ENCODE measurements at places on chromosomes 6 and 20.

DNA sequence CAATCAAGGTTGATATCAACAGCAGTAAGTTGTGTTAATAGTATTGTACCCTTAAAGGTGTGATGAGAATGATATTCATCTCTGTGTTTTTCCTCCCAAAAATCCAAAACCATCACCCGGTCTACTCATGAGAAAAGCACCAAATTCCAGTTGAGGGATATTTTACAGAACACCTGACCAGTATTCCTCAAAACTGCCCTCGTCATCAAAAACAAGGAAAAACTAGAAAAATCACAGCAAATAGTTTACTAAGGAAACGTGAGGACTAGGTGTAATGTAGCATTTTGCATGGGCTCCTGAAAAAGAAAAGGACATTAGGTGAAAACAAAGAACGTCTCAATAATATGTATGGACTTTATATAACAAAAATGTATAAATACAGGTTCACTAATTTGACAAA is 394.4 kb upstream of the NRSN1 start:
- DNase-seq: no peak

- no peak for DNase-seq
These were observed 142.9 kb downstream of the MTHFD1L start for GRCh38 chr6:151008425-151008824.

- DNase-seq: no peak
These were observed at the start of gene ADA for GRCh38 chr20:44651684-44652423. Gene ADA (minus strand): TSS chr20:44651699. CDS start chr20:44651607, 92 bp downstream.

DNA sequence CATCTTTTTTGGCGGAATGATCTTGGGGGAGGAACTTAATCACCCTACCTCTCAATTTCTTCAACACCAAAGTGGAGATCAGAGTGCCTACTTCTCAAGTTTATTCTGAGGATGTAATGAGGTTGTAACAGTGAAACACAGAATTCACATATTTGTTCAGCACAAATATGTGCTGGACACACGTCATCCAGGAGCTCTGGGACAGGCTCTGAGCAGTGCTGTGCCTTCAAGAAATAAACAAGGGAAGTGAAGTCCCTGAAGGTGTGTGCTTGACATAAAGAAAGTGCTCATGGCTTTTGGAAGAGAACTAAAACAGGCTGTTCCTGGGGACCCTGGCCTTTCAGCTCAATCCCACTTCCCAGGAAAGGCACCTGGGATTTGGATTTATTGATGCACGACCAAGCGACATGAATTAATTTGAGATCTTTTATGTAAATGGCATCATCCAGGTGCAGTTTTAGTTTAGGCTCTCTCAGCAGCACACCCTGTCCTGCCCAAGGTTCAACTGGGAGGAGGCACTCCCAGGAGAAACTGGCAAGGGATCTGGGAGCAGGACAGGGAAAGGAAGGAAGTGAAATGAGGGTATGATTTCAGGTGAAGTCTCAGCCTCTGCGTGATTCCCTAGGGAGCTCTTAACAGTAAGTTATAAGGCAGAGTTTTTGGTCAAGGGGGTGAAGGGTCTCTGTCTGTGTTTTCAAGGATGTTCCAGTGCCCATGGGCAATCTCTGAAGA is 211.0 kb downstream of the FOXA2 start:
- no peak for DNase-seq

- DNase-seq: no peak
These were observed 23.2 kb upstream of the DAAM2 start for GRCh38 chr6:39769012-39769411.

DNA sequence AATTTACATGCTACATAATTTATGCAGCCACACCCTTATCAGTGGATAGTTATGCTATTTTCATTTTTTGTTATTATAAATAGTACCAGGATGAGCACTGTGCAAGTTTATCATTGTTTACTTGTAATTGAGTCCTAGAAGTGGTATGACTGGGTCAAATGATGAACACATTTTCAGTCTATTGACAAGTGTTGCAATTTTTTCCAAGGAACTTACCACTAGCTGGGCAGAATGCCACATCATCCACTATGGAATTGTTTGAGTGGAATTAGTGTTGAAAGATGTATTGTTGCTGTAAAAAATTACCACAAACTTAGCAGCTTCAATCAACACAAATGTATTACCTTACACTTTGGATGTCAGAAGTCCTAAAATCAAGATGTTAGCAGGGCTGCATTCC is 38.1 kb upstream of the OPN5 start:
- no peak for DNase-seq

DNA sequence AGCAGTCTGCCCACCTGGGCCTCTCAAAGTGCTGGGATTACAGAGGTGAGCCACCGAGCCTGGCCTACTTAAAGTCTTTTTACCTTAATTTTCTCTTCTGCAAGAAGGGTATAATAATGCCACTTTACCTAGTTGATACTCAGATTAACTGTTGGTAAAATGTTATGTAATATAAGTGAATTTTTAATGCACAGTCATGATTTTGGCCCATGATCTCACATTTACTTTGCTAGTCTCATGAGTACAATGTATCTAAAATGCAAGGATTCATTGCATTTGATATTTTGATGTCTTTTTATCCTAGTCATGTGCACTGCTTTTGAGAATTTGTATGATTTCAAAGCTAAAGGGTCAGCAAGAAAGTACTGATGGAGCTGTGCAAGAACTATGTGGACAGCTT is 13.1 kb downstream of the DNAH8 start:
- DNase-seq: no peak

GRCh38 chr20:22825076-22825475 is 210.0 kb upstream of the SSTR4 start:
- no peak for DNase-seq

- DNase-seq: no peak
These were observed 549.5 kb upstream of the JARID2 start for GRCh38 chr6:14696367-14696766.

GRCh38 chr6:109118871-109119354 is 23.6 kb downstream of the CEP57L1 start:
- DNase-seq: no peak

DNA sequence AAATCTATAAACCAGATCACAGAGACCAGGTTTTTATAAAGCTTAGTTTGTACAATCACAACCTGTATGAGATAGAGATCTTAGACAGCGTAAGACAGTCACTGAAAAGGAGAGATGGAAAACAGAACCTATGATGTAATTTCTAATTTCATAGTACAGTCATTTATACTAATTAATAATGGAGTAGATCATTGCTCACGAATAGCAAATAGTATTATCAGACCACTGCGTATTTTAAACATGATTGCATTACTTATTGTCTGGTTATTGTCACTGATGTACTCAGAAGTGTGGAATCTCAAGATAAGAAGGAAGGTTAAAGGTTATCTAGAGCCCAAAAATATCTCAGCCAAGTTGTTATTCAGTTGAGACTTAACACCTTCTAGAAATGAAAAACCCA is 115.6 kb downstream of the KHDC1L start:
- DNase-seq: no peak

GRCh38 chr6:132513831-132514545 is 1.1 kb upstream of the STX7 start:
- no peak for DNase-seq

- no peak for DNase-seq
These were observed 58.3 kb upstream of the CARMIL1 start for GRCh38 chr6:25220857-25221256.

- no peak for DNase-seq
These were observed 82.0 kb upstream of the EDN1 start for GRCh38 chr6:12208190-12208589.

- DNase-seq: no peak
These were observed 562 bp downstream of the TRIM39 start for GRCh38 chr6:30327232-30327746.

DNA sequence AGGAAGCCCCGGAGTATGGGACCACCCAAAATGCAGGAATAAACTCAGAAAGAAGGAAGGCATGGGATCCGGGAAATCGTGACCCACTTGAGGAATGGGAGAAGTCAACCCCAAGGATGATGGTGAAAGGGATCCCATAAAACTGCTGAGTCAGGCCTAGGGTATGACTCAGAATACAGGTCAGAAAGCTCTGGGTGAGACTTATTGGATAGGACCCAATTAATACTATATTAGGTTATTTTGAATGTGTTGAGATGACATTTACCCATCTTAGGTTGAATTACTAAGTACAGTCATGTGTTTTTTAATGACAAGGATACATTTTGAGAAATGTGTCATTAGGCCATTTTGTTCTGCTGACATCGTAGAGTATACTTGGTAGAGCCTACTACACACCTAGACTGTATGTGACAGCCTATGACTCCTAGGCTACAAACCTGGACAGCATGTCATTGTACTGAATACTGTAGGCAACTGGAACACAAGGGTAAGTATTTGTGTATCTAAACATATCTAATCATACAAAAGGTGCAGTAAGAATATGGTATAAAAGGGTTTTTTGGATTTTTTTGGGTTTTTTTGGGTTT is 17.1 kb upstream of the HIVEP1 start:
- no peak for DNase-seq

- no peak for DNase-seq
These were observed 21.1 kb upstream of the AIG1 start for GRCh38 chr6:143039548-143039947.

- no peak for DNase-seq
These were observed 121.1 kb downstream of the PLEKHG1 start for GRCh38 chr6:150720774-150721233.

- no peak for DNase-seq
These were observed 137.4 kb downstream of the TFAP2C start for GRCh38 chr20:56766528-56766927.

DNA sequence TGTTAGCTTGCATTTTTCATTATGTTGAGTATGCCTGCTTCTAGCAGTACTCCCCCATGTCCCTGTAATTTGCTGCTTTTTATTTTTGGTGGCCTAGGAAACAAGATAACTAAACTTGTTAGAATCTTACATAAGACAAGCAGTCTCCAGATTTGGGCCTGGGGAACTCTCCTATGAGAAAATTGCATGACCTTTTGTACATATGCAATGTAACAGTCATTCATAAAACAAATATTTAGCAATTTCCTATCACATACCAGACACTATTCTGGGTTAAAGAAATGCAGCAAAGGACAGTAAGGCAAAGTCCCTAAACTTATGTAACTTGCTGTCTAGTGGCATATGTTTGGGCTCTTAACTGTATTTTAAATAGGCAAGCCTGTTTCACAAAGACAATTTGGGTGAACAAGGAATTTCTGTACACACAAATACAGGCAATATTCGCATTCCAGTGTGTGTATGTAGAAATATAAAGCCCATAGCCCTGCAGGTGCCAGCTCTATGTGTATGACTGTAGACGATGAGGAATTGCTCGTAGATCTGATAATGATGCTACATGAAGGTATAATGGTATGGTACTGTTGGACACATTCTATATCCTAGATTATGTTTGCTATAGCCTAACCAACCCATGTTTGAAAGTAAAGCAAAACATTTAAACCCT is 305.2 kb upstream of the CITED2 start:
- no peak for DNase-seq

GRCh38 chr20:36573103-36573797 is at the start of gene TGIF2:
Gene TGIF2 (plus strand): TSS chr20:36573597. CDS start chr20:36578775, 5,178 bp downstream.
- DNase-seq: peak; percentile 88

- DNase-seq: no peak
These were observed 118.1 kb downstream of the VEGFA start for GRCh38 chr6:43887906-43888683.

DNA sequence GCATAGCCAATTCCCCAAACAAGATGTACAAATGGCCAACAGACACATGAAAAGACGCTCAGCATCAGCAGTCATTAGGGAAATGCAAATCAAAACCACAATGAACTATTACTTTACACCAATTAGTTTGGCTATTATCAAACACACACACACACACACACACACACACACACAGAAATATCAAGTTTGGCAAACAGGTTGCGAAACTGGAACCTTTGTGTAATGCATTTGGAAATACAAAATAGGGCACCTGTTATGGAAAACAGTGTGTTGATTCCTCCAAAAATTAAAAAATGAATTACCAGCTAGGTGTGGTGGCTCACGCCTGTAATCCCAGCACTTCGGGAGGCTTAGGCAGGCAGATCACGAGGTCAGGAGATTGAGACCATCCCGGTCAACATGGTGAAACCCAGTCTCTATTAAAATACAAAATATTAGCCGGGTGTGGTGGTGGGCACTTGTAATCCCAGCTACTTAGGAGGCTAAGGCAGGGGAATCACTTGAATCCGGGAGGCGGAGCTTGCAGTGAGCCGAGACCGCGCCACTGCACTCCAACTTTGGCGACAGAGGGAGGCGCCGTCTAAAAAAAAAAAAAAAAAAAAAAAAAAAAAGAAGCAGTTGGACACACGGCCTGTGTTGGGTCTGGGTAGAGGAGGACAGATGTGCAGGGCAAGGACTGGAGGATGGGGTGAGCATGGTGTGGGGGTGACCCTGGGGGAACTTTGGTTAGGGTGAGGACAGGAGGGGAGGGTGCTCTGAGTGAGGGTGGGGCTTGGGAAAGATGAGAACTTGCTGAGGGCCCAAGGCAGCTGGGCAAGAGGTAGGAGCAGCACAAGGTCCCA is 23.8 kb downstream of the HLA-F start:
- no peak for DNase-seq

DNA sequence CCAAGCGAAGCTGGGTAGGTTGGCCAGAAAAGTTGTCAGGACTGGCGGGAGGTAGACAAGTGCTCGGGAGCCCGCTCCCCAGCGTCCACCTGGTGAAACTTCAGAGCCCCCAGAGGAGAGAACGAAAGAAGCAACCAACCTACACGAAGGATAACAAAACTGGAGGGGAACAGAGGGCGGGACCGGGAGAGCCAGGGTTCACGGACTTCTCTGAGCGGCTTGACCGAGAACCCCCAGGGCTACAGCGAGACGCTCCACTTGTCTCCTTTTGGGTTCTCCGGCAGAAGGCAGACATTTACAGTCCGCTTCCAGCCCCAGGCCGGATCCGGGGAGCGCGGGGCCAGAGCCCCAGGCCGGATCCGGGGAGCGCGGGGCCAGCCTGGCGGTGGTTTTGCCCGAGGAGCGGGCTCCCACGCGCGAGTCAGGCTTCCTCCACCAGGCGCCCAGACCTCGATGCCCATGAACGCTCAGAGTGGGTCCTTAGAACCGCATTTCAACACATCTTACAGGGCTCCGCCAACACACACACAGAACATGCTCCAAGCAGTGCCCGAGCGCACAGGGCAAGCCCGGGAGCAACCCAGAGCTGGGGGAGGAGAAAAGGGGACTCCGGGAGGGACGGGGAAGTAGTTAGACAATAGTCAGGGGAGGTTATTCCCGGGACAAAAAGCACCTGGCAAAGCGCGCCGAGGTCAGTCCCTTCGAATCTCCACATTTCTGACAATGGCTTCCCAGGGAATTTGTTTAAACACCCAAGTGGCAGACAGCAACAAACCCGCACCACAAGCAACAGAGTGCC is 1.1 kb downstream of the PTPRK start:
- DNase-seq: no peak

GRCh38 chr6:12635813-12636212 is 80.8 kb upstream of the PHACTR1 start:
- DNase-seq: no peak
